ENCODE measurements at places on chromosomes 11 and 22.

DNA sequence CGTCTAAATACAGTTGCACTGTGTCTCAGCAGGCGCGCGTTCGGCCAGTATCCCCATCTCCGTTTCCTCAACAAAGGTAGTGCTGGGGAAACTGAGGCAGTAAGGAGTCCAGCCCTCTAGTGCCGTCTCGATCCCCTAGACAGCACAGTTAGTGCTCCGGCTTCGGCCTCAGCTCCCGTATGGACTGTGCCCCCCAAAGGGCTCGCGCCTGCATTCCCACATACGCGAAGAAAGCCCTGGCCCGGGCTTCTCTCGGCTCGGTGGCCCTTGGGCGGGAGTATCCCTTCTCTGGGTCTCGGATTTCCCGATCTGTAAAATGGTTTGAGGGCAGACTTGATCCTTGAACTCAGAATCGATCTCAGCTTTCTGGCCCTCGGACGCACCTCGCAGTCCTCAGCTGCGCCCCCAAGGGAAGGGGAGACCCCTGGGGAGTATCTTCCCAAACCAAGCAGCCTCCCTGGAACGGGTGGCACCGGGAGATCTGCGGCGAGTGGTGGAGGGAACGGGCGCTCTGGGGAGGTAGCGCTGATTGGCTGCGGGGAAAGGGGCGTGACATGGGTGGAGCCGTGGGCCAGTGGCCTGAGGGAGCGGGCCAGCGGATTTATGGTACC lies 759 bp upstream of the PEX16 start:
- peak; percentile 80 for DNase-seq

- no peak for DNase-seq
Measured at GRCh38 chr22:43370036-43370435, 26.9 kb upstream of the SCUBE1 start.

DNA sequence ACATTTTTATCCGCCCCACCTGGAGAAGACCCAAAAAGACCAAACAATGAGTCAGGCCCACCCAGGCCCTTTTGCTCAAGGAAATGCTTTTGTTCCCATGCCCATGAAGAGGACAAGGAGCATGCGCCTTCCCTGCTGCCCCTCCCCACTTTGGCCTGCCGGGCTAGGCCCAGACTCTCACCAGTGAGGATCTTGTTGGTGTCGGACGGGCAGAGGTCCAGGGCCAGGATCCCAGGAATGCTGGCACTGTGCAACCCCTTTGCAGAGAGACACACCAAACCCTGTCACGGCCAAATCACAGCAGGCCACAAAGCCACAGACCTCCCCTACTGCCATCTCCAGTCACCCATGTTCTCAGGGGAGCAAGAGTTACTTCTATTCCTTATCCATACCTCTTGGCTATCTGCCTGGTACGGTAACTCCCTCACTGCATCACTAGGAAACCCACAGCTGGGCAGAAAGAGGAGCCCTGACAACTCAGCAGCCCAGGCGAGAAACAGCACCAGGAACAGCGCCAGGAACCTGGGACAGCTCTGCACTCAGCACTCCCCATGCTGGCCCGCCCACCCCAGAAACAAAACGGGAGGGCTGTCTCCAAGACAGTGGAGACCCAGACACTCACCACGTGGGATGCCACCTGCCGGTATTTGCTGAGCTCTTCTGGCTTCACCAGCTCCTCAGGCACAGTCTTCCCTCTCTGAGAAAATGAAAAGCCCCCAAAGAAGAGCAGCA lies 5.5 kb downstream of the PRPF19 start:
- DNase-seq: no peak

DNA sequence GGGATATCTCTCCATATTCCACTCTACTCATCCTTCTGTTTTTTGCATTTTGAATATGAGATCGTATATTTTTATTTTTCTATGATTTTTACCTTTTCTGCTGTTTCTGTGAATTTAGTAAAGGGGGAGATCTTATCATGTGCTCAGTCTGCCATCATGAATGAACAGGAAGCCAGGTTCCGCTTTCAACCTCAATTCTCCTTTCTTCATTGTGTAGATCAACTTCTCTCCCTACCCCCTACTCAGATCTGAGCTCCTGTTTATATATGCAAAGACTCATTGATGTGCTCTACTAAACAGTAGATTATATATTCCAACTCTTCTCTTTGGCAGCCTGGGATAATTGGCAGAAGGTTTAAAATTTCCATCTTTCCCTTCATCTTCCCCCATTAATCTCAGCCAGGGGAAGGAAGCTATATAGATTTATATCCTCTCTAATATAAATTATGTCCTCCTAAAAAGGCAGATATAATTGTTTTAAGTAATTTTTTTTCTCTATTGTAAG lies 336.7 kb upstream of the PLET1 start:
- DNase-seq: no peak

DNA sequence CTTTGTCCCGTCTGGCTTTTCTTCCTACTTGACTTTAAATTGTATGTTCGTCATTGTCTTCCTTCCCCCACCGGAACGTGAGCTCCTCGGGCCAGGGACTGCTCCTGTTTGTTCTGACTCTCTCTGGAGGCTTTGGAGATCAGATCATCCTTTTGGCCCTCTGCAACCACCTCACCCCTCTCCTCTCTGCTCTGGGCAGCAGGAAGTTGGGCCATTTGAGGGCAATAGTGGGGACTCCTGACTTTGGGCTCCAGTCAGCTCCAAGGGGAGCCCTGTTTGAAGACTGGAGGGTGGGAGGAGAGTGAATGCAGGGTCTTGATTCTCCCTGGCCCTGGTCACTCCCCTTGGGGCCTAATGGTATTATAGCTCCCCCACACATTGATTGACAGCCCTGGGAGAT lies 186.3 kb upstream of the B3GAT1 start:
- no peak for DNase-seq

- DNase-seq: no peak
Measured at GRCh38 chr11:61728066-61728939, 24.1 kb upstream of the MYRF start.

DNA sequence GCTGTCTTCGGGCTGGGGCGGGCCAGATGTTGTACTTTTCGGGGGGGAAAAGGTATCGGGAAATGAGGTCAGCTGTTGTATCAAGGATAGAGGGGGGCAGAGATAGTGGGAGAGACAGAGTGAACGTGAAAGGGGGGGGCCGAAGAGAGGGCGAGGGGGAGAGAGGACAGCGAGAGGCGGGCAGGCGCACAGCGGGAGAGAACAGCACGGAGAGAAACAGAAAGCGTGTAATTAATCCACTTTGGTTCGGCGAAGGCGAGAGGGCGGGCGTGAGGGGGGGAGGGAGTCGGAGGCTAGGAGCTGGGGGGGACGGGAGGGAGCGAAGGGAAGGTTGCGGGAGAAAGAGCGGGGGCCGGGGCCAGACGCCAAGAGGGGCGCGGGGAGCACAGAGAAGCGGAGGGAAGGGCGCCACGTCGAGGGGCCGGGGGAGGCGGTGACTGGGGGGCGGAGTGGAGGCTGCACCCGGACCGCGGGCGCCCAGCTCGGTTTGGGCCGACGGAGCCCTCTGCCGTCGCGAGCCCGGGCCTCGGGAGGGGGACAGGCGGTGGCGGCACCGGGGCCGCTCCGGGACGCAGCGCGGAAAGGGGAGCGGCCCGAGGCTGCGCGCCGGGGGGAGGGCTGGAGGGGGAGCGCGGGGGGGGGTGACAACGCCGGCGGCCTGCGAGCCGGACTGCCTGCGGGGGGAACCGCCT lies 612 bp downstream of the IGF2 start:
- no peak for DNase-seq

GRCh38 chr11:79374727-79375126 lies 66.1 kb downstream of the TENM4 start:
- no peak for DNase-seq

GRCh38 chr22:30922151-30922611 lies 46.4 kb downstream of the MORC2 start:
- peak; percentile 91 for DNase-seq

DNA sequence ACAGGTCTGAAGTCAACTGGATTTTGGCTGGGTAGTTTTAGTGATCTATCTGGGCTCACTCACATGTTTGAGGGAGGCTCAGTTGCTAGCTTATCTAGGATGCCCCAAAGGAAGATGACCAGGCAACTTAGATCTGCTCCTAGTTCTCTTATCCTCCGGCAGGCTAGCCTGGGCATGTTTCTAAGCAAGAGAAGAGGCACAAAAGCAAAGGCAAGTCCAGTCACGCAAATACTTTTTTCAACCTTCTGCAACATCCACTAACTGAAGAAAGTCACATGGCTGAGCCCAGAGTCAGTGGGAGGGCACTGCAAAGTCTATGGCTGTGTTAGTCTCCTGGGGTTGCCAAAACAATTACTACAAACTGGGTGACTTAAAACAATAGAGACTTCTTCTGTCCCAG lies 32.9 kb upstream of the FSHB start:
- no peak for DNase-seq

DNA sequence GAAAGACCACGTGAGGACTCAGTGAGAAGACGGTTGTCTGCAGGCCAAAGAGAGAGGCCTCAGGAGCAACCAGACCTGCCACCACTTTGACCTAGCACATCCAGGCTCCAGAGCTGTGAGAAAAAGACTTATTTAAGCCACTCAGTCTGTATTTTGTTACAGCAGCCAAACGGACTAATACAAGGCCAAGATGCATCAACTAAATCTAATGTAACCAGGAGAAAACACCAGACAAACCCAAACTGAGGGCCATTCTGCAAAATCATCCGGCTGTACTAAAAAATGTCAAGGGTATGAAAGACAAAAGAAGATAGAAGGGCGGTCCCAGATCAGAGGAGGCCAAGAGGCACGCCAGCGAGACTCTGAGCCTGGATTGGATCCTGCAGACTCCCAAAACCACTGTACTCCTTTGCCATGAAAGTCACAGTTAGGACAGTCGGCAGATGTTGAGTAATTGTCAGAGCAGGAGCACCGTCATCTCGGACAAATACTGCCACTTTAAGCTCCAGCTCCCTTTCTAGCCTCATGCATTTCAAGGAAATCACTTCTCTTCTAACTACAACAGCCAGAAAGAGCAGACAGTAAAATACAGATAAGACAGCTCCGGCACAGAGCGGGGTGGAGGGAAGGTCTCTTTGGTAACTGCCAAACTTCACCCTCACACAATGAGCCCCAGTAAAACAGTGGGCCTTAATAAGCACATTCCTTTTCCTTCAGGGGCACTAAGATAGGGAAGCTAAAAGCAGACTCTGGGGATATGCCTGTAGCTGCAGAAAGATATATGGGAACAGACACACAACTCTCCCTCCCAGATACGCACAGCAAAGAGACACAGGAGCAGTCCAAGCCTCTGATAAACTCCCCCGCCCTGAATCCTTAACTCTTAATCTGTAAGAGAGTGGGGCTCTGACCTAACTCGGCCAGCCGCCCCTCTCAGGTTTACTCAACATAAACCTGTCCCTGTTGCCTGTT lies 3.5 kb upstream of the ZP1 start:
- DNase-seq: no peak

- DNase-seq: no peak
Measured at GRCh38 chr22:43881091-43882061, 10.4 kb downstream of the PNPLA5 start.

- no peak for DNase-seq
Measured at GRCh38 chr11:29996016-29996415, 20.8 kb downstream of the KCNA4 start.

DNA sequence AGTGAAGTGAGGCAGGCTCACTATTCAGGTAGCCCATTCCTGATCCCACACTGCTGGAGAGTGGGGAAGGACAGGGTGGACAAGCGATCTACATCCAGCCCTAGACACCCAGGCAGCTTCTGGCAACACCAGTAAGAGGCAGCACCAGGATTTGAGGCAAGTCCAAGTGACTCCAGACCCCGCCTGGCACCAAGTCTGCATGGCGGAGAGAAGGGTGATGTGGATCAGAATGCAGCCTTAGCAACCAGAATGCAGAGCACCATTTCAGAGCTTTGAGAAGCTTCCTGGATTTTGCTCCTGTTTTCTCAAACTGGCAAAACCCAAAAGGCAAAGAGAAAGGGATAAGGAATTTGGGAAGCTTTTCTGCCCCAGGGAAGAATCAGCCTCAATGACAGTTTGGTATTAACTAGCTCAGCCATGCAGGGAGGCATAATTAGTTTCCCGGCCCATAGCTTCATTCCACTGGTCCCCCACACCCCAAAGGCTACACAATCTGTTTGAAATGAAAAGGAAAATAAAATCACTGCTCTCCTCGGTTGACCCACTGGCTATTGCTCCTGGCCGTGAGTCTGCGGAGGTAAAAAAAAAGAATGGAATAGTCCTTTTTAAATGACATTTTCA lies 17.3 kb downstream of the GALNT18 start:
- no peak for DNase-seq

DNA sequence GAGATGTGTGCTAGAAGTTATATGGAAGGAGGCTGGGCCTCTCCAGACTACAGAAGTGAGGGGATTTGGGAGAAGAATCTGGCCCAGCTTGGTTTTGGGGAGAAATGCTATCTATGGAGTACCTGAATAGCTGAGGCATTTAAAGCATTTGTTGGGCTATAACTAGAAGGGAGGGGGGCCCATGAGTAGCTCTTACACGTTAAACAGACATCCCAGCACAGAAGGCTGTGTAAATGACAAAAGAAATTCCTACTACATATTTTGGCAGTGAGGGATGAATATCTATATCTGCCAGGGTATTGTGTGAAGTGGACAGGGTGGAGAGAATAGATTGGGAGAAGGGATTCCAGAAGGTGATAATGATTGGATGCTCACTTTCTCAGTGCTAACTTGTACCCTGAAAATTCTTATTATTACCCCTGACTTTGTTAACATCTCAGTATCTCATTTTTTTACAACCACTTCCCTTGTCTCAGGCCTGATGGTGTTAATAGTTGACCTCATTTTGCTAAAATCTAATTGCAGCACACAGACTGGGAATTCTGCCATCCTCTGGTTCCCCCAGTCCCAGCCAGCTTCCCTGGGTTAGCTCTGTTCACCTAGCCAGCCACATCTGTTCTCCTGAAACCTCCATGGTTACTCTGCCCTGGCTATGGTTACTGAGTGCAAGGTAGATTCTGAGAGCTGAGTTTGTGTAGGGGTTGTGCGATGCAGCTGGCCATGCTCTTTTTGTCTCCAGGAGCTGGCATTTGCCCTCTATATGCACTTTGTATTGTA lies 28.8 kb upstream of the RRM1 start:
- DNase-seq: no peak

DNA sequence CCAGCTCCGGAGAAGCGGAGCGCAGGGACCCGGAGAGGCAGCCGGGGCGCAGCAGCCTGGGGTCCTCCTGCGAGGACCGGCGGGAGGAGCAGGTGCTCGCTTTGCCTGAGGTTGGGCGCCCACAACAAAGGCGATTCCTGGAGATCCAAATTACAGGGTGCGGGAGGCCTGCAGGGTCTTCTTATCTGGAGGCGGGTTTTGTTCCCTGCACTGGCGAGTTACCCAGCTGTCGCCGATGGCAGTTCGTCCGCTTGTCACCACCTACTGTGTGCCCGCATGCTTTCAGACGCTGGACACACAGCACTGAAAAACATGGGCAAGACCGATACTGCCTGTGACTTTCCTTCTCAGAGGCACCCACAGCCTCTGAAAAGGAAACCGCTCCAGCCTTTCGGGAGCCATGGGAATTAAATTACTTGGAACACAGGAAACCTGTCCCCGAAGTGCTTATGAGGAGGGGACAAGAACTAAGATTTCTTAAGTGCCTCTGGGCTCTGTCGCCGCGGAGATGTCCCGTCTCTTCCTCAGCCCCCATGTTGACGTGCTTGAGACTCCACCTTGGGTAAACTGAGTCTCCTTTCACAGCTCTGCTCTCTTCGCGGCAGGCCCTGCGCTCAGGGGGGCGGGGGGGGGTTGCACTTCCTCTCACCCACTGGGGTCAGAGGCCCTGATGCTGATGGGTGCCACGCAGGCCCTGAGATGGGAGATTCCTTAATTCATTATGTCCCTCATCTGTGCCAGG lies 1.3 kb upstream of the ZFTA start:
- DNase-seq: no peak

- peak; percentile 42 for DNase-seq
Measured at GRCh38 chr11:22304337-22304961, 33.7 kb upstream of the SLC17A6 start.

GRCh38 chr22:45684752-45685574 lies 13.3 kb downstream of the ATXN10 start:
- DNase-seq: no peak

GRCh38 chr11:87422566-87422965 lies 384.8 kb downstream of the TMEM135 start:
- DNase-seq: no peak

All from NB4 (cell line).